NCI-H1436 treated with DMSO at 0.1 percent for 48 hours (cell line): ENCODE measurements at places on chromosomes 13 and 19.

DNA sequence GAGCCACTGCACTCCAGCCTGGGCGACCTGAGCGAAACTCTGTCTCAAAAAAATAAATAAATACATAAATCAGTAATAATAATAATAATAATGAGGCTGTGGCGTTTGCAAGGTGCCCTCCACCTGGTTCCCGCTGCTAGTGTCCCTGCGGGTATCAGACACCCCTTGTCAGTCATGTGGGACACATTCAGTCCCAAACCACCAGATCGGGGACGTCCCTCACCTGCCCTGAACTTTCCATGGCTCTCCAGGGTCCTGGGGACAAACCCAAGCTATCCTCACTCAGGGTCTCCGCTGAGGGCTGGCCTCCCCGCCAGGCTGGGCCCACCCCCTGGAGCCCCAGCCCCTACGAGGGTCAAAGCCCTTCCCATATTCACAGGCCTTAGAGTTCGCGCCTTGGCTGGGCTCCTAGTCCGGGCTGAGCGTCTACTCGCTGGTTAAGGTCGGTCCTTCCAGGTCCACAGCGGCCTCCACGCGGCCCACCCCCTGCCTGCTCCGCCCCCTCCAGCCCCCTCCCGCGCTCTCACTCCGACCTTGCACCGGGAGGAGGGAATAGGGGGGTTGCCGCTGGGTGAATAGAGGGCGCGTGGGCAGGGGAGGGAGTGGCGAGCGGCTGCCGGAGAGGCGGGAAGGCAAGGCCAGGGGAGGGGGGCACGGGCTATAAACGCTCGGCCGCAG is 349 bp upstream of the KISS1R start:
- DNase-seq: no peak

DNA sequence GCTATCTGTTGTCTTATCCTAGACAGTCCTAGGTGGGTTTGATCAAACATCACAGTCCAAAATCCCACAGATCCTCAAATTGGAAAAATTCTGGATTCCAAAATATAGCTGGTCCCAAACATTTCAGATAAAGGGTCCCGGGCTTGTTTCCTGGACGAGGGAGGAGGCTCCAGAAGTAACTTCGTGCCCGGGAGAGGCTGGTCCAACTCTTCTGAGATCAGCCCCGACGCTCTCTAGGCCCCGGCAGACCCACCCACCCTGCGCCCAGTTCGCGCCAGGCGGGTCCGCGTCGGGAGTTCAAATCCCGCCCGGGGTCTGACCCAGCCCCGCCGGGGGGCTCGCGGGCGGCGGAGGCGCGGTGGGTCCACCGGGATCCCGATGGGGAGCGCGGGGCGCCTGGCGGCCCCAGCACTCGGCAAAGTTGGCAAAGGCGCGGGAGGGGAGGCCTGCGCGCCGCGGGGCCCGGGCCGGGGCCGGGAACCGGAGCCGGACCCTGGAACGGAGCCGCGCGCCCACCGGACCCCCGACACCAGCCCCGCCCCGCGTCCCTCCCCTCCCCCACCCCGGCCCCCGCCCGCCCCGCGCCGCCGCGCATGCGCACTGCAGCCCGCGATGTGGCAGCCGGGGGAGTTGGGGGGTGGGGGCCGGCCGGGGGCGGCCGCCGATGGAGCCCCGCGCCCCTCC is 513 bp downstream of the MIER2 start:
- DNase-seq: no peak

- DNase-seq: no peak
Observed at GRCh38 chr13:47549219-47549752, 451.8 kb downstream of the SUCLA2 start.

DNA sequence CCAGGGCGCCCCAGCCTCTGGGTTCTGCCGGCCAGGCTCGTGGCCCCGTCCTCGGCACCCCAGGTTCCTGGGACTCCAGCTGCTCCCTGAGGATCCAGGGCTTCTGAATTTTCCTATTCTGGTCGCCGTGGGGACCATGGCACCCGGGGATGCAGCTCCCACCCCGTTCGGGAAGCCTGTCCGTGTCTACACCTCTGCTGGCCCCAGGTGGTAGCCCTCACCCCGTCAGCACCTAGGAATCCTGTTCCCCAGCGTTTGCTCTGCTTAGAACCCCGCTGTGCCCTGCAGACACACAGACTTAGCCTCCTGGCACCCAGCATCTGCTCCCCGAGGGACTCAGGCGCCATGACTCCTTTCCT is 960 bp downstream of the PPFIA3 start:
- no peak for DNase-seq

DNA sequence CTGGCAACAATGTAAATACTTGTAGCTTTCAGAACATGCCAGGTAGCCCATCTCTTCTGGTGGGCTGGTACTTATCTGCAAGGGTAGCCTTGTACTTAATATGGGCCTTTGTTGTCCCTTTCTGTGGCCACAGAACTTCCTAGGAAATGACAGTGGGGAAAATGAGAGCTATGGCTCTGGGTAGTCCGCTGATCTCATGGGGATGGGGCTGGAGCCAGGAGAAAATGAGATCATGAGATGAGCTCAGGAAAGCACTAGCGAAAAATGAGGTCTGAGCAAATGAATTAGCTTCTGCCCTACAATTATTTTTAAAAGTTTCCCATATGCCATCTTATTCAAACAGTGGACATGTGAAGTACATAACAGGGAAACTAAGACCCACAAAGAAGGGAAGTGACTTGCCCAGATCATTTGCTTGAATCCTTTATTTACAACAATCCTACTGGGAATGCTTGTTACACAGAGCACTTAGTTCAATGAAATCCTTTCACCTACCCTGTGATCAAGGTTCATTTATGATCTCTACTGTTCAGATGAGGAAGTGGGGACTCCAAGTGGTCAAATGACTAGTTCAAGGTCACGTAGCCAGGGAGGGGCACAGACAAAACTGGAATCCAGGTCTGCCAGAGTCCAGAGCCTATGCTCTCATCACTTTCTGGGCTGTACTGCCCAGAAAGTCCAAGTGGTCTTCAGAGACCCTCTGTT is 87.1 kb downstream of the PTPRS start:
- no peak for DNase-seq

DNA sequence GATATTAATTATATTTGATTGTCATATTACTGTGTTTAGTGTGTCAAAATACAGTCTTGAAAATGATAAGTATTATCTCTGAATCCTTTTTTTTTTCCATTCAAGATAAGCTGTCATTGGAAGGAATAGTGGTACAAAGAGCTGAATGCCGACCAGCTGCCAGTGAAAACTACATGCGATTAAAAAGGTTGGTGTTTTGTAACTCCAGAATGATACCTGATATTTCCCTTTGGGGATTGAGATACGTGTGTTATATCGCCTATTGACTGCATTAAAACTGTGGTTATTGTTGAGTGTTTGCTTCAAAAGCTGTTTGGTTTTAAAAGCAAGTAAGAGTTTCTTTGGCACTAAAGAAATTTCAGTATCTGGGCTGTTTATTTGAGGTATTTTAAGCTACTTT is 6.5 kb upstream of the KCTD4 start:
- peak; percentile 44 for DNase-seq

- DNase-seq: peak; percentile 89
Observed at GRCh38 chr13:103517066-103517767, 451.0 kb upstream of the SLC10A2 start.

DNA sequence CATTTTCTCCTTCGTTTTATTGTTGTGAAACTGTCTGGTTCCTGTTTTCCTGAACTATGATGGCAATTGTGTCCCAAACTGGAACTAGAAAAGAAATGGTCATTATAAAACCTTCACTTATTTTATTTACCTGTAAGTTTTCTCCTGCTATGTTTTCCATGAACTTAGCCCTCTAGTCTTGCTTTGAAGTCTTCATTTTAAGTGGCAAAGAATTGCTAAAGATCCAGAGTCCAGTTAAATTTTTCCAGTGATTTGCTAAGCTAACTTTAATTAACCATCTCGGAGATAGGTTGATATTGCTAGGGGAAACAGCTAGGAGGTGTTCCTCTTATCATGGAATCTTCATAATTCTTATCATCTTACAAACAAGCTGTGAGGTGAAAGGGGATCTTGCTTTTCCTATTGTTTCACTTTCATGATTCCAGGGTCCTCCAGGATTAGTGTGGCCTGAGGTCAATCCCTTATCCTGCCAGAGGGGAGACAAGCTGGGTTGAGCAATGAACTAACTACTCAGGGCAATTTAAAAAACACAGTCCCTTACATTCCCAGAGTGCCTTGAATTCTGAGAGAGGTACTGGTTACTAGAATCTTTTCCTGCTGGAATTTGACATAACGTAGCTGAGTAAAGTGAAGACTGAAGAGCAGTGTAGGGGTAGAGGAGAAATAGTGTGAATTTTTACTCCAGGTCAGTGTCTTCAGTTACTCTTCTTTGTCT is 112.5 kb downstream of the ESD start:
- DNase-seq: no peak
